ENCODE measurements at places on chromosomes 6 and 20. TPM values are rescaled to one million over a fixed set of nuclear protein-coding genes. Genes with fewer than 3 reads are reported as not detected.

The VEGFA gene
- 64.6 TPM for total RNA-seq

The COL10A1 gene
- total RNA-seq = not detected

The VWA7 gene
- total RNA-seq = 1.4 TPM

The BHLHE23 gene
- not detected for total RNA-seq

The C6orf52 gene
- total RNA-seq = 2.4 TPM

The C4B gene
- 2.8 TPM for total RNA-seq

The GGTLC1 gene
- total RNA-seq = not detected

The CPNE5 gene
- 1.1 TPM for total RNA-seq

The CRIP3 gene
- total RNA-seq = 1.8 TPM

The UBE2C gene
- 230 TPM for total RNA-seq

The SLC4A11 gene
- total RNA-seq = 0.60 TPM

The FAM83B gene
- total RNA-seq = not detected

The WFDC12 gene
- total RNA-seq = not detected

The SAMD3 gene
- total RNA-seq = 1.8 TPM

- no peaks in the 10 kb centered on the region for H3K36me3 ChIP-seq
- no peak overlapping the region for H3K27ac ChIP-seq
- no peaks in the 10 kb centered on the region for H3K27me3 ChIP-seq
- peak overlapping the region; percentile 81 for H3K4me3 ChIP-seq
- no peak for DNase-seq
Observed at GRCh38 chr20:36744764-36745191, 1.1 kb downstream of the NDRG3 start.

DNA sequence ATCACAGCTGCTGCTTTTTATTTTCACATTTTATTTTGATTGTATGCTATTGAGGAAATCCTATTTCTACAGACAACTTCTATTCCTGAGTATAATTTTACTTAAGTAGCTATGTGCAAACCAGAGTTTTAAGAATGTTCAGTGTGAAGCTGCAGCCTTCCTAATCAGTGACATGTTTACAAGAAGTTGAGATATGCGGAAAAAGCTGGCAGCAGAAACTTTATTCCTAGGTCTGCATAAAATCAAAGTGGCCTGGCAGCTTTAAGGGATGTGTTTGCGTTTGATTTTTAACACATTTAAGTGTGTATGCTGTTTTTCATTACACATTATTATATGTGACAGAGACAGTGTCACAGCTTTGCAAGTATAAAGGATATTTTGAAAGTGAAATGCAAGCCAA lies 26.3 kb downstream of the MAPK14 start:
- no peak overlapping the region for H3K27ac ChIP-seq
- H3K36me3 ChIP-seq = peaks cover 16% of the 10 kb centered on the region
- no peaks in the 10 kb centered on the region for H3K27me3 ChIP-seq

DNA sequence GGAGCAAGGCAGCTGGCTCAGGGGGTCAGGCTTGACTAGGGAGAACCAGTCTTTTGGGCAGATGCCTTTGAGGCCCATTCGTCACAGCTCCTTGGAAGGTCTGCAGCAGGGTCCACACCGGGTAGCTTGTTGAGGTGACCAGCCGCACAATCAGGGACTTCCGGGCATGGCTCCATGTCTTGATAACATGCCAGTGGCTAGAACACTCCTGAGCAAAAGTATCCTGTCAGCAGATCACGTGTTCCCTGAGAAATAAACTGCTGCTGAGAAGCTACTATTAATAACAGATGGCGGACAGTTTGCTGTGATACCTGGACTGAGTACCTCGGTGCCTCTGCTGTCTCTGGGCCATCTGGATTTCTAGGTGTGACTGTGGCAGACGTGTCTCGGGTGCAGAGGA lies 235.9 kb downstream of the PRKN start:
- no peaks in the 10 kb centered on the region for H3K4me1 ChIP-seq
- no peaks in the 10 kb centered on the region for H3K36me3 ChIP-seq
- H3K4me3 ChIP-seq = no peak overlapping the region
- no peaks in the 10 kb centered on the region for H3K27me3 ChIP-seq
- DNase-seq = no peak

- H3K27me3 ChIP-seq = no peaks in the 10 kb centered on the region
- no peaks in the 10 kb centered on the region for H3K36me3 ChIP-seq
- DNase-seq = no peak
- no peak overlapping the region for H3K4me3 ChIP-seq
- H3K27ac ChIP-seq = no peak overlapping the region
Observed at GRCh38 chr6:145539831-145540230, 195.5 kb downstream of the EPM2A start.

GRCh38 chr6:87851674-87852299 lies 149.8 kb upstream of the AKIRIN2 start:
- no peaks in the 10 kb centered on the region for H3K4me1 ChIP-seq
- no peaks in the 10 kb centered on the region for H3K36me3 ChIP-seq
- H3K27me3 ChIP-seq = peaks cover 10% of the 10 kb centered on the region
- no peak for DNase-seq
- no peak overlapping the region for H3K4me3 ChIP-seq
- H3K27ac ChIP-seq = no peak overlapping the region

GRCh38 chr6:4814212-4814611 lies 38.0 kb downstream of the CDYL start:
- peaks cover 62% of the 10 kb centered on the region for H3K4me1 ChIP-seq
- peaks cover 3% of the 10 kb centered on the region for H3K36me3 ChIP-seq
- DNase-seq = no peak
- no peaks in the 10 kb centered on the region for H3K27me3 ChIP-seq
- H3K4me3 ChIP-seq = no peak overlapping the region
- H3K27ac ChIP-seq = no peak overlapping the region

DNA sequence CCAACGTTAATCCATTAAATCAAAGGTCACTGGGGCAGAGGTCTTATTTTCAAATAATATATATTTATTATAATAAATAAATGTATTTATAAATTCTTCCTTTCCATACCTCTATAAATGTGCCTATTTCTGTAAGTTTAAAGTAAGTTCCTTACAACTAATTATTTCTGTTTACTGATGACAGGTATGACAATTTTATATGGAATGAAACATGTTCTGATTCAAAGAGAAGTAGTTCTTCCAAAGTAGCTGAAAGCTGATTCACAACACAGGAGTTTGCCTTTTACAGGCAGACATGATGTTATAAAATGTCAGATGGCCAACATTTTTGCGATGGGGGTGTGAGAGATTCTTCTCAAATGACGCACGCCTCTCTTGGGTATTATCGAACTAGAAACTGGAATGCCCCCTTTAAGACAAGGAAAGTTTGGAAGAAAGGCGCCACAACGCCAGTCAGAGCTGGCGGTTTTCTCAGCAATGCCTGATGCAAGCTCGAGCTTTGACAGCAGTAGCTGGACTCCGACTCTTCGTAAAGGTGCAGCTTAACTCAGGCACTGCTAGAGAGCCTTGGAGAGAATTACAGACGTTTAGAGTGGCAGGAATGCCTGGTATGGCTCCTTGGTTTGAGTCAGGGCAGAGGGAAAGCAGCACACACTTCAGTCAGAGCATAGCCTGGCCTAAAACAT lies 92.1 kb downstream of the FOXC1 start:
- DNase-seq = no peak
- H3K4me1 ChIP-seq = no peaks in the 10 kb centered on the region
- no peak overlapping the region for H3K27ac ChIP-seq
- no peaks in the 10 kb centered on the region for H3K27me3 ChIP-seq
- H3K36me3 ChIP-seq = no peaks in the 10 kb centered on the region

- no peaks in the 10 kb centered on the region for H3K27me3 ChIP-seq
- peaks cover 6% of the 10 kb centered on the region for H3K36me3 ChIP-seq
- H3K4me3 ChIP-seq = peak overlapping the region; percentile 54
- peaks cover 79% of the 10 kb centered on the region for H3K4me1 ChIP-seq
- H3K27ac ChIP-seq = peak overlapping the region; percentile 95
- peak; percentile 82 for DNase-seq
Observed at GRCh38 chr6:135114355-135115145, 59.9 kb upstream of the HBS1L start.

- no peak for DNase-seq
- H3K36me3 ChIP-seq = no peaks in the 10 kb centered on the region
- H3K4me1 ChIP-seq = no peaks in the 10 kb centered on the region
- peaks cover 36% of the 10 kb centered on the region for H3K27me3 ChIP-seq
Observed at GRCh38 chr20:38665506-38666285, 58.6 kb upstream of the SLC32A1 start.

DNA sequence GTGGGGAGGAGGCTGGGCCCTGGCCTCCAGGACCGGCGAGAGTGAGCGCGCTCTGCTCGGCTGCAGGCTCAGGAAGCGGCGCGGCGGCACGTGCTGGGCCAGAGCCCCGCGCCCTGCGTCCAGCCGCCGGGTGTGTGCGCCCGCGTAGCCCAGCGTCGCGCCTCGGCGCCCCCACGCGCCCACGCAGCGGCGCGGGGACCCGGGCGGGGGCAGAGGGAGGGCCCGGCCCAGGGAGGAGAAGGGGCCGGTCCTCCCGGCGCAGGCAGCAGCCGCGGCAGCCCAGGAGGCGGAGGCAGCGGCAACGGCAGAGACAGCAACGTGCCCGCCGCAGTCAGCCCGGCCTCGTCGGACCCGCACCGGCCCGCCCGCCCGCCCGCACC lies at the start of gene EYA2:
EYA2 (plus strand) TSS at position 265 of the 380 bp plus-strand sequence. CDS start 95,168 bp downstream, outside the sequence.
- no peak for DNase-seq
- H3K4me1 ChIP-seq = no peaks in the 10 kb centered on the region
- H3K27ac ChIP-seq = no peak within 1 kb of the TSS
- H3K27me3 ChIP-seq = peaks cover 50% of the 10 kb centered on the region
- no peak within 1 kb of the TSS for H3K4me3 ChIP-seq

DNA sequence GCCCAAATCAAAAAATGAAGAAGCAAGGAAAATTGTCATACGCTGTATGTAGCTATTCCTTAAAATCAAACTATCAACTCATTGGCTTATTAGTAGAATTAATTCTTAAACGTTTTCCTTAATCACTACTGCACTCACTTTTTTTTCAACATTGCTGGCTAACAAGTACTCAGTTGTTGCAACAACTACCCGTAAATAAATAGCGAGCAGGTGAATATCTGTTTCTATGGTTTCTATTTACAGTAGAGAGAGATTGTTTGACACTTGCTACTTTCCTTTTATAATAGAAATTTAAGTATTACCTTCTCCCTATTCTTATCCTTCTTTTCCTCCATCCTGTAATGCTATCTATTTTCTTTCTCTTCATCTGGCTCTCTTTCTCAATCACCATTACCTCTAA lies 25.1 kb downstream of the FRK start:
- no peak for DNase-seq
- H3K36me3 ChIP-seq = no peaks in the 10 kb centered on the region
- peaks cover 17% of the 10 kb centered on the region for H3K27me3 ChIP-seq
- no peak overlapping the region for H3K27ac ChIP-seq
- H3K4me1 ChIP-seq = no peaks in the 10 kb centered on the region

DNA sequence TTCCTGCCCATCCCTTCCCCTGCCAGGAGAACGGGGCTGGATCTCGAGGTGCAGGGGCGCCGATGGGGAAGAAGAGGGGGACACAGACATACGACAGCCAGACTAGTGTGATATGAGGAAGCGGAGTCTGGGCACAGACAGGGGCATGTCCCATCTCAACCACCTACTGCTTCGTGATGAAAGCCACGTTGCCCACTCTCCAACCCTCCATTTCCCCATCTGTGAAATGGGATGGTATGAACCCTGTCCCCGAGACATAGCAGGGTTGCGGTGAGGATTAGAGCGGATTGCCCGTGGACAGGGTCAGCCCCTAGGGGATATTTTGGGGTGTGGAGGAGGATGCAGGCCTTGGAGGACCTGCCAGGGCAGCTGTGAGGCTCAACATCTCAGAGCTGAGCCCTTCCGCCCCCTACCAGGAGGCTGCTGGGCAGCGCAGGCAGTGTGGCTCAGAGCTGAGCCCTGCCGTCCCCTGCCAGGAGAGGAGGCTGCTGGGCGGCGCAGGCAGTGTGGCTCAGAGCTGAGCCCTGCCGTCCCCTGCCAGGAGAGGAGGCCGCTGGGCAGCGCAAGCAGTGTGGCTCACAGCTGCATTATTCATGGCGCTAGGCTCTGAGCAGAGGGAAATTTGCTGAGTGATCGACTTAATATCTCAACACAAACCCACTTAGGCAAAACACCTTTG lies 71.7 kb downstream of the GRM4 start:
- DNase-seq = no peak
- no peaks in the 10 kb centered on the region for H3K36me3 ChIP-seq
- no peaks in the 10 kb centered on the region for H3K27me3 ChIP-seq
- H3K27ac ChIP-seq = no peak overlapping the region

GRCh38 chr6:31533455-31533841 lies 4.7 kb downstream of the MCCD1 start:
- H3K4me1 ChIP-seq = peaks cover 37% of the 10 kb centered on the region
- DNase-seq = no peak
- H3K27ac ChIP-seq = peak overlapping the region; percentile 42
- no peak overlapping the region for H3K4me3 ChIP-seq

- no peaks in the 10 kb centered on the region for H3K27me3 ChIP-seq
- no peak for DNase-seq
- no peak overlapping the region for H3K4me3 ChIP-seq
- H3K36me3 ChIP-seq = peaks cover 44% of the 10 kb centered on the region
Observed at GRCh38 chr20:53445932-53446331, 147.7 kb downstream of the ZNF217 start.

DNA sequence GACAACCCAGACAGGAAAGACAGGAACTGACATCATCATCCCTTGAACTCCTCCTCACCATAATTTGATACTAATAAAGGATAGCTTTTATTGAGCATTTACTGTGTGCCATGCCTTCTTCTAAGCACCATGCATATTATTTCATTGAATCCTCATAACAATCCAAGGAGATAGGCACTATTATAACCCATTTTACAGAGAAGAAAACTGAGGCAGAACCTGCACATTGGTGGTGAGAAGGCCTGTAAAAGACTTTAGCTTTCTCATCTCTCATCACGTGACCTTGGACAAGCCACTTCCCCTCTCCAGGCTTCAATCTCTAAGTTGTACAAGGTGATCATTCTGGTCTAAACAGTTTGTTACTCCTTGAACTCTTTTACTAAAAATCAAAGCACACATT lies 34.5 kb upstream of the PREX1 start:
- no peak overlapping the region for H3K27ac ChIP-seq
- no peak overlapping the region for H3K4me3 ChIP-seq
- no peaks in the 10 kb centered on the region for H3K4me1 ChIP-seq

GRCh38 chr6:132144456-132144855 lies 193.3 kb upstream of the CCN2 start:
- no peaks in the 10 kb centered on the region for H3K36me3 ChIP-seq
- no peaks in the 10 kb centered on the region for H3K27me3 ChIP-seq
- no peak overlapping the region for H3K4me3 ChIP-seq

DNA sequence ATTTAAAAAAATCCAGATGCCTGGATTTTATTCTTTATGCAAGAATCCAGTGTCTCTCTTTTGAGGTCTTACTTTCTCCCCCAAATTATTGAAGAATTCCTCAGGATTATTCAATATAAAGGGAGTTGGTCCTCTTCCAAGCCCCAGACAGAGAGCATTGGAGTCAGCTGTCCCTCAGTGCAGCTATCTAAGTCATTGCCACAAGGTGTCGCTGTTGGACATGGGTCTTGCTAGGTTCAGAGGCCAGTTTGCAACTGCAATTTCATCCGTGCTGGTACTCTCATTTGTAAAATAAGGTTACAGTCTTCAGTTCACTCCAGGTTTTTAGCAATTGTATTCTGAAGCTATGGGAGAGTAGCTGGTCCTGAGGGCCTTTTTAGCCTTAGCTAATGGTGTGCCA lies 27.8 kb downstream of the CCN2 start:
- no peak overlapping the region for H3K4me3 ChIP-seq
- no peaks in the 10 kb centered on the region for H3K4me1 ChIP-seq
- no peaks in the 10 kb centered on the region for H3K36me3 ChIP-seq
- DNase-seq = peak; percentile 70
- no peak overlapping the region for H3K27ac ChIP-seq
- H3K27me3 ChIP-seq = peaks cover 10% of the 10 kb centered on the region

- H3K27ac ChIP-seq = no peak overlapping the region
- H3K27me3 ChIP-seq = no peaks in the 10 kb centered on the region
- peaks cover 6% of the 10 kb centered on the region for H3K4me1 ChIP-seq
- no peaks in the 10 kb centered on the region for H3K36me3 ChIP-seq
- H3K4me3 ChIP-seq = no peak overlapping the region
- DNase-seq = no peak
Observed at GRCh38 chr20:24060851-24061590, 72.4 kb upstream of the GGTLC1 start.
